Activated CD4-positive, alpha-beta T cell treated with anti-CD3 and anti-CD28 coated beads, Interleukin-2, amount 50 U/mL, for 24 hours (primary cell): ENCODE measurements at places on chromosomes 1 and 21.

DNA sequence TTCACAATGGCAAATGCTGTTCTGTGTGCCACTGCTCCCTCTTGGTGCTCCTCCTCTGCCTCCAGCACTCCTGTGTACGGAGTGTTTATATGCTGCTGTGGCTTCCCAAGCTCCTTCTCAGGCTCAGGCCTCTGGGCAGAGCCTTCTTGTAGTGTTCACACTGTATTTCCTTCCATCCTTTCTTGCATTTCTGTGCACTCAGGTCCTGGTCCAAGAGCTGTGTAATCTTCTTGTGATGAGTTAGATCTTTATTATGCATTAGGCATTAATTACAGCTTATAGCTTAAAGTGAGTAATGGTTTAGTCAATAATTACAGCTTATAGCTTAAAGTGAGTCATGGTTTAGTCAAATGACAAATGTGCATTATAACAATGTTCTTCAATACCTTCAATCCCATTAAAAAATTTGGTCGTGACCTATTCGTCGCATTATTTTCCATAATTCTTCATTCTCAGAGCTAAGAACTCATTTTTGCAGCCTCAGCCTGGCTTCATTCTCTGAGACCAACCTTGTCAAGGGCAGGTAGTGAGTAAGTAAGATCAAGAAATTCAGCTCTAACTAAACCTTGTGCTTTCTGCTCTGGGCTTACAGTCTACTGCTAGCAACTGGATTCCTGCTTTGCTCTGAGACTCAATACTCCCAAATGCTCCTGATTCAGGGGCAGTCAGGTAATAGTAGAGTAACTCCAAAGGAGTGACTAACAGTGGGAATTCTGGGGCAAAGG lies 154.5 kb upstream of the SPAG17 start:
- no peak for DNase-seq

DNA sequence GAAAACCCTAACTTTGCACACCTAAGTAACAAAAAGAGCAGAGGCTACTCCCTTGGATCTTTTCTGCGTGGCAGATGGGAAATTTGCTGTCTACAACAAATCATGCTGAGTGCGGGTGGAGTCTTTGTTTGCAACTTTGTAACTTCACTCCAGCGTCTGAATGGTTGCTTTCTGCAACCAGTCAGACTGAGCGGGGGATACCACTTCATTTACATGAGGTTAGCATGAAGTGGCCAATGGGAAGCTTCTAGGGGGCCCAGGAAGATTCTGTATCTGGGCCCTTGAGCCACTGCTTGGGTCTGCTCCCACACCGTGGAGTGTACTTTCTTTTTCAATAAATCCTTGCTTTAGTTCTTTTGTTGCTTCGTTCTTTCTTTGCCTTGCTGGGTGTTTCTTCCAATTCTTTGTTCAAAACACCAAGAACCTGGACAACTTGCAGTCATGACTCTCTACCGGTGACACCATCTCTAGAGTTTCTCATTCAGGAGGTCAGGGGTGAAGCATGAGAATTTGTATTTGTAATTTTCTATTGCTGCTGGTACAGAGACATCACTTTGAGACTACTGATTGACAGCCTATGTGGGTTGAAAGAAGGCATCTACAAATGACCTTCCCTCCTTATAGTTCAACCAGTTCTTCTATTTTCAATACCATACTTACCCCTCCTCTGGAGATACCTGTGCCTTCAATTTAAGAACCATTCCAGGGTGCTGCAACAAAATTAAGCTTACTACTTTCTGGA lies 55.8 kb upstream of the RC3H1 start:
- no peak for DNase-seq

DNA sequence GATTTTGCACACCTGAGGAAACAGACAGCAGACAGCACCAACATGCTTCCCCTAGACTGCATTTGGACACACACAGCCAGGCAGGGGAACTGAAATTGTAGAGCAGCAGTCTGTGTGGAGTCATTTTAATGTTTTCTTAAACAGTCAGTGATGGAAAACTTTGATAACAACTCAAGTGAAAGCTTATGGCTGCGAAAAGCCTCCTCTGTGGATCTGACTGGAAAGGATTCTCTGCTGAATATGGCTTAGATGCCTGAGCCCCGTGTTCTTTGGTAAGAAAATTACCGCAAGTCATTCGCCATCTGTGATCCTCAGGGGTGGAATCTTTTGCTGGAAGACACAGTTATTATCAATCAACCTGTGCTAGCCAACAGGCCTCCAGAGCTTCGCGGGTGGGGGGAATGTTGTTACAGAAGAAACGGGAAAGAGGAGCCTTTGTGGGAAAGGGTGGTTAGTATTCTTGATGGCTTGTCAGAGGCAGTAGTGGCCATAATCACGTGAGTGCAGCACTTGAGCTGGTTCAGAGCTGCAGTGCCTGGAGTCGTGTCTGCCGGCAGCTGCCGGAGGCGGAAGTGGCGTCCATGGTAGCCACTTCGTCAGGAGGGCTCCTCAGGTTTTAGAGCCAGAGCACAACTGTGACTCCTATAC lies 204.7 kb downstream of the ST6GALNAC3 start:
- no peak for DNase-seq

DNA sequence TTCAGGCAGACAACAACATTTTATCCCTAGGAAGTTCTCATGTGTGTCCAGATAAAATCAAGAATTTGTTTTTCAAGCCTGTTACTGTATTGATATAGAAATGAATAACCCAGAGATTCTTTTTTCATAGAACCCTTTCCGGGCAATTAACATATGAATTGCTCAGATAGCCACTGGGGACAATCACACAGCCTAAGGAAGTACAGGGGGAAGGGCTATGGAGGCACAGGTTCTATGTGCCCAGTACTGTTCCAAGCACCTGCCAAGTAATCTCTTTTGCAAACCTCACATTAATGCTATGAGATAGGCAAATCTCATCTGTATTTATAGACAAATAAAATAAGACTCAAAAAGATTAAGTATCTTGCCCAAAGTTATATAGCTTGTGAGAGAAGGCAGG lies 84.9 kb downstream of the NTNG1 start:
- no peak for DNase-seq

GRCh38 chr21:35229290-35229689 lies 180.2 kb upstream of the RUNX1 start:
- no peak for DNase-seq

DNA sequence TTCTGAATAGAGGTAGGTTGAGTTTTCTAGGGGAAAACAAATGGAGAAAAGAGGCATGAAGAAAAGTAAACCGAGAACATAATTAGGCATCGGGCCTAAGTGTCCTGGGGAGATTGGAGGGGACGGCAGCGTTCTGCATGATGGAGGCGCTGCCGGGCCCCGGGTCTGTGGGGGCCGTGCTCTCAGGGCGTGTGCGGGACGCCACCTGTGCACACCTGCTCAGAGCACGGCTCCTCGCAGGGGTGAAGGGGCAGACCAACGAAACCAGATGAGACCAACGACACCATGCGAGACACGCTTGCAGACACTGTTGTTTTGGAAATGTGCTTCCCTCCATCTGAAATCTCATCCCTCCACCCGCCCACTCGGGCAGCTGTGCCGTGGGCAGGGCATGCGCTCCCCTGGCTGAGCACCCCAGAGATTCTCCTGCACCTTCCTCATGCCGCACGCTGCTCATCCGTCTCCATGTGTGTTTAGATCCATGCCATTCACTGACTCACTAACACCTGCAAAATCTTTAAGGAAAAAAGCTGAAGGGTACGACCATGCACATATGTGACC lies 28.2 kb upstream of the TRAPPC10 start:
- no peak for DNase-seq

DNA sequence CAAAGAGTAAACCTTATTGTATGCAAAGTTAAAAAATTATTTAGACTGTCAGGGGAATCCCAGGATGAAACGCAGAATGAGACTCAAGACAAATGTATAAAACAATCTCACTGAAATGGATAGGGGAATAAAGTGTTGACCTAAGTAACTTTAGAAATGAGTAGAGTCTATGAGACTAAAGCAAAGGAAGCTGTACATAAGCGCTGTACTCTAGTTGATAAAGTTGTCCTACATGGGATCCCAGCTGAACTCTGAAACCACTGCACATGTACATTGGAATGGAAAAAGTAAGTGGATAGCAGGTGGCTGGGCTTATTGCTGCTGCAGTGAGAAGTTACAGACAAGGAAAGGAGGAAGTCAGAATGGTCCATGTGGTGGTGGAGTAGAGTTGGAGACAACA lies 18.7 kb downstream of the MMEL1 start:
- no peak for DNase-seq

DNA sequence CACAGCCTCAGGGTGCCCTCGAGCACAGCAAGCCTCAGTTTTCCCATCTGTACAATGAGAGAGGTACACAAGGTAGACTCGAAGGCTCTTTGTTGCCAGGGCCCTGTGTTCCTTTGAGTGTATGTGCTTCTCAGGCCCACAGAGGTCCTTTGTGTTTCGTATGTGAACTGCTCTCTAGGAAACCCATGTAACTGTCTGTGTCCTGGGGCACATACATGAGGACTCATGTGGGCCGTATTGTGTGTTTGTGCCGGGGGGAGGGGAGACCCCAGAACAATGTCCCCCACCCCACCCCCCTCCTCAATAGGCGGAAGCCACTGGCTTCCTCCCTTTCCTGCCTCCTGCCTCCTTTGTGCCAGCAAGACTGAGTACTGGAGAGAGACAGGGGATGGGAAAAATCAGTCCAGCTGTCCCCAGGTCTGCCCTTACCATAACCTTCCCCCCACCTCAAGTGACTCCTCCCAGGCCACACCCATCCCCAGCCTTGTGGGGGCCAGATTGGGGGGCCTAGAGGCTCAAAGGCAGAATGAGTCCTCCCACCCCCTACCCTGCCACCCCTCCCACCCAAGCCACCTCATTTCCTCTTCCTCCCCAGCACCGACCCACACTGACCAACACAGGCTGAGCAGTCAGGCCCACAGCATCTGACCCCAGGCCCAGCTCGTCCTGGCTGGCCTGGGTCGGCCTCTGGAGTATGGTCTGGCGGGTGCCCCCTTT lies at the start of gene TIE1:
TIE1 (plus strand) TSS at position 605 of the 717 bp plus-strand sequence; CDS start at position 695, 90 bp downstream.
- DNase-seq, result no peak

DNA sequence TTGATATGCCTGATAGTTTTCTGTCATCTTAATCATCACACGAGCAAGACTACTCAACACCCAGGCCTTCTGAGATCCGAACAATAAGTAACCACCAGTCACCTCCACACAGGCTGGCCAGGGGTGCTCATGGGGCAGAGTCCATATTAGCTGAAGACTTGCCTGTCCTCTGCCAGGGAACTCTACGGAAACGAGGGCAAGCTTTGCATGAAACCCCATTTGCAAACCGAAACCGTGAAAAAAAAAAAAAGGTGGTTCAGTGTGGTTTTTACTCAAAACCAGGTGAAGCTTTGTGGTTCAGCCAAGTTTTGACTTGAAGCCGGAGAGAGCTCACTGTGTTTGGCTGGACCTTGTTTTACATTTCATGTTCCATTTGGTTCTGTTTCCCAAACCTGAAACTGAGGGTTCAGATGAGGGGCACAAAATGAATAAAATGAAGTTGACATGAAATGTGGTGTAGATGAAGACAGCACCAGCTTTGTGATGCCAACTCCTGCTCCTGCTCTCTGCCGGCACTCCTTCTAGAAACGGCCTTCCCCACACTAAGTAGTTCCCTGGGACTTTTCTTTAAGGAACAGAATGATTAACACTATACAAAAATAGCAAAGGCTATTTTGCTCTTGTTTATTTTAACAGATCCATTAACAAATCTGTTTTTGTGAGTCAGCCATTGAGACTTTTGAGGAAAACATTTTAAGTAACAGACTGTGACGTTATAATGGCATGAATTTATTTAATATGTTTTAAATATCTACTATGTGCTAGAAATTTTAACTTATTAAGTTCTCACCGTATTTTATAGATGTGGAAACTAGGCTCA lies 74.7 kb downstream of the RUNX1 start:
- no peak for DNase-seq

DNA sequence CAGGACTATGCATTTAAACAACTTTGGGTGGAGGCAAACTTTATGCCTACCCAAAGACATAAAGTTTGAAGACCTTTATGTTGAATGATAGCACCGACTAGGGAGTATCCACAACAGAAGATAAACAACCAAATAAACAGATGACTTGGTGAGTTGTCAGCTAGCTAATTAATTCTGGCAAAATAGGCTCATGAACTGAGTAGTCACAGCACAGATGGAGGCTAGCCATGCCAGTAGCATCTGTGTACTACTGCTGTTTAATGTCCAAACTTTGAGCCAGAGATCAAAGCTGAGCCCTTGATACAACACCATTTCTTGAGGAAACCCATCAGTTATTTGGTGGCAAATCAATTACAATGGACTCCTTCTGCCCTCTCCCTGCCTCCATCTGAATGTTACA lies 40.3 kb upstream of the CCDC190 start:
- DNase-seq, result no peak

DNA sequence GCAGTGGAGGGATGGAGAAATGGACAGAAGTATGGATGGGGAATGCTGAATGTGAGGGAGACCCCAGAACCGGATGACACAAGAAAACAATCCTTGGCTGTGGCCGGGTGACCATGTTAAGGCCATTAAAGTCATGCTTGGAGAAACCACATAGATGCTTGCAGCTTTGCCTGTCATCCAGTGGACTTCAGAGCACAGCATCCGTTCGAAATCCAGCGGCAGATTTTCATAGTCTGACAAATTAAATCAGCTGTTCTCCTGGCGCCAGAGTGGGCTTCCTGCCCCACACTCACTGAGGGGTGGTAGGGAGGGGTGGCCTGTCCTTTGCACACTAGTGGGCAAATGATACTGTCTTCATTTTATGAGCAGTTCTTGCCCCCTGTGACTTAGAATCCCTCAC lies 35.1 kb downstream of the ABCG1 start:
- no peak for DNase-seq

DNA sequence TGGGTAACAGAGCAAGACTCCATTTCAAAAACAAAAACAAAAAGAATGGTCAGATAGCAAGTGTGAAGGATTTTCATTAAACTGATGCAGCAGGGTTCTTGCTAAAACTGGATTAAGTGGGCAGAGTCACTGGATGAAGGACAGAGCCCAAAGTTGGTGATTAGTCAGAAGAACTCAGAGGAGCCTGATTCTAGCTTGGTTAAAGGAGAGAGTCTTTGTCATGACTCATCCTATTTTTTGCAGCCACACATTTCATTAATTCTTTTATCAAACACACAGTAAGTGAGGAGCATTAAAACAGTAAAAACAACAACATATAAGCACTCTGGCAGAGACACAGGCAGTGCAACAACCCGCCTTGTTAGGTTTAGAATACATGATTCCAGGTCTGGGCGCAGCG lies 56.0 kb upstream of the EDARADD start:
- no peak for DNase-seq

- DNase-seq, result no peak
These were observed 287.0 kb downstream of the GPATCH2 start for GRCh38 chr1:217343907-217344306.

DNA sequence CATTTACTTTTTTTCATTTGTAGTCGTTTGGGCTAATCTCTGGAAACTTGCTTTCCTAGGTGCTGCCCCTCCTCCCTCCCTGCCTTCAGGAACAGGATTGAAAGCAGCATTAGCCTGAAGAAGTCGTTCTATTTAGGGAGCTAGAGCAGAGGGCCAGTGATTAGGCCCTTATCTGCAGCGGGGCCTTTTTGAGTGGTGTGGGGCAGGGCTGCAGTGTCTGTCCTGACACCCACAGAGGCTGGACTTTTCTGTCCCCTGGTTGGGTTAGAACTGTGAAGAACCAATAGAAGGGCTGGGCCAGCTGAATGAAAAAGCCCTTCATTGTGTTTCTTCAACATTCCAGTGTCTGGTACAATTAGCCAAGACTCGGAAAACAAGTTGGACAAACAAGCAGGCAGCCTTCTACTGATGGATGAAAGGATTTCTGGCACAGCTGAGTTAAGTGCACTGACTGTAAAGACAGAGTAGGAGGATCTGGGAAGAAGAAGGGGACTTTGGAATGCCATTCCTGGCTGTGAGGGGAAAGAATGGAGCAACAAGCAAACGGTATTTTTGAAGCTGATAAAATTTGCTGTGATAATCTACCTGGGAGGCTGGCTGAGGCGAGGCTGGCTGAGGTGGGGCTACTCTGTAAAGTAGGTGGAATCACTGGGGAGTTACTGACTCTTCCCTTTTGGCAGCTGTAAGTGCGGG lies 9.7 kb downstream of the MACF1 start:
- no peak for DNase-seq
